Amniotic stem cell (primary cell): ENCODE measurements at places on chromosomes 12 and 14.
A peak's percentile ranks its signal among the peaks of the same experiment; 100 is the strongest.

GRCh38 chr12:82973592-82973991 lies 286.9 kb downstream of the TMTC2 start:
- no peak for DNase-seq

GRCh38 chr12:46921048-46921763 lies 95.4 kb upstream of the SLC38A4 start:
- no peak for DNase-seq

GRCh38 chr14:24429395-24430142 lies at the start of the genes CBLN3 and KHNYN:
Gene CBLN3 (minus strand): TSS chr14:24429668. CDS start chr14:24429054, 614 bp downstream.
Gene KHNYN (plus strand): TSS chr14:24429954. CDS start chr14:24430731, 777 bp downstream.
- DNase-seq: peak; percentile 93

GRCh38 chr14:76926521-76927251 lies 100.5 kb downstream of the LRRC74A start:
- DNase-seq: no peak

GRCh38 chr12:121064116-121064515 lies 25.1 kb upstream of the OASL start:
- DNase-seq: no peak
